ENCODE measurements at places on chromosomes 12 and 14. TPM values are rescaled to one million over a fixed set of nuclear protein-coding genes. Genes with fewer than 3 reads are reported as not detected.

Gene ABHD12B
- not detected for total RNA-seq

Gene ERH
- total RNA-seq, result 121 TPM

Gene FERMT2
- total RNA-seq, result 266 TPM

Gene SLC39A2
- total RNA-seq, result not detected

Gene AMDHD1
- total RNA-seq, result not detected

Gene EIF2S3B
- 9.5 TPM for total RNA-seq

Gene HSPA2
- total RNA-seq, result 83.4 TPM

Gene CCDC92
- 8.2 TPM for total RNA-seq

Gene GNPTAB
- total RNA-seq, result 39.3 TPM

Gene FIGNL2
- total RNA-seq, result 0.32 TPM

Gene TTC9
- under 0.01 TPM for total RNA-seq

Gene C12orf54
- total RNA-seq, result not detected

Gene PLA2G1B
- not detected for total RNA-seq

Gene RND1
- not detected for total RNA-seq

Gene GLIPR1
- total RNA-seq, result 60.0 TPM

Gene TMEM63C
- total RNA-seq, result not detected

Gene FOXA1
- total RNA-seq, result not detected

Gene CMTM5
- total RNA-seq, result not detected

Gene ATF7IP
- total RNA-seq, result 23.8 TPM

Gene WIF1
- total RNA-seq, result not detected

- no peak for DNase-seq
Observed at GRCh38 chr14:69703047-69704039, 63.6 kb upstream of the SRSF5 start.

DNA sequence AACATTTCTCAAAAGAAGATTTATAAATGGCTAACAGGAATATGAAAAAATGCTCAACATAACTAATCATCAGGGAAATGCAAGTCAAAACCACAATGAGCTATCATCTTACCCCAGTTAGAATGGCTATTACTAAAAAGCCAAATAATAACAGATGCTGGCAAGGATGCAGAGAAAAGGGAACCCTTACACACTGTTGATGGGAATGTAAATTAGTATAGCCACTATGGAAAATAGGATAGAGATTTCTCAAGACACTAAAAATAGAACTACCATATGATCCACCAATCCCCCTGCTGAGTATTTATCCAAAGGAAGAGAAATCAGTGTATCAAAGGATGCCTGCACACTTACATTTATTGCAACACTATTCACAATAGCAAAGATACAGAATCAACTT, 58.3 kb downstream of the GUCY2C start:
- DNase-seq, result no peak

- DNase-seq, result no peak
Observed at GRCh38 chr12:51323966-51324895, at the start of gene BIN2. TSS of gene BIN2 (minus strand) at chr12:51324174. CDS start at chr12:51324102, 72 bp downstream.

DNA sequence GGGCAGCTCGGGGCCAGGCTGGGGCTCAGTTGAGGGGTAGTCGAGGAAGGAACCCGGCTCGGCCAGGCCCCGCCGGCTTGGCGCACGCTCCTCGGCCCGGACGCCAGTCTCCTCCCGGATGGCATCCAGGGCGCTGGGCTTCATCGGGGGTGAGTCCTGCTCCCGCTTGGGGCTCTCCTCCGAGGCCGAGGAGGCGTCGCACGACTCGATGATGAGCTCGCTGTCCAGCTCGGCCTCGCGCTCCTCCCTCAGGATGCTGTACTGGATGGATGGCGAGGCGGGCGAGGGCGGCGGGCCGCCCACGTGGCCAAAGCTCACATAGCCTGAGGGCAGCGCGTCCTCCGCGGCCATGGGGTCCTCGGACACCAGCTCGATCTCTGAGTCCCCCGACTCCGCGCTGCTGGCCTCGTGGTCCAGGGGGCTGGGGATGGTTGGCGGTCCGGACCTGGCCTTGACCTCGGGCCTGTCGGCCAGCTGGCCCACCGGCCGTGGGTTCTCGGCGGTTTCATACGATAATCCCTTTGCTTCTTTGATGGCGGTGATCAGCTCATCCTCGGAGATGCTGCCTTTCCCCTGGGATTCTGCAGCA, 143.4 kb downstream of the RTN1 start:
- no peak for DNase-seq

GRCh38 chr14:90570461-90570860, 173.6 kb downstream of the CALM1 start:
- DNase-seq, result no peak

- DNase-seq, result no peak
Observed at GRCh38 chr12:48126953-48127630, 7.9 kb downstream of the PFKM start.

DNA sequence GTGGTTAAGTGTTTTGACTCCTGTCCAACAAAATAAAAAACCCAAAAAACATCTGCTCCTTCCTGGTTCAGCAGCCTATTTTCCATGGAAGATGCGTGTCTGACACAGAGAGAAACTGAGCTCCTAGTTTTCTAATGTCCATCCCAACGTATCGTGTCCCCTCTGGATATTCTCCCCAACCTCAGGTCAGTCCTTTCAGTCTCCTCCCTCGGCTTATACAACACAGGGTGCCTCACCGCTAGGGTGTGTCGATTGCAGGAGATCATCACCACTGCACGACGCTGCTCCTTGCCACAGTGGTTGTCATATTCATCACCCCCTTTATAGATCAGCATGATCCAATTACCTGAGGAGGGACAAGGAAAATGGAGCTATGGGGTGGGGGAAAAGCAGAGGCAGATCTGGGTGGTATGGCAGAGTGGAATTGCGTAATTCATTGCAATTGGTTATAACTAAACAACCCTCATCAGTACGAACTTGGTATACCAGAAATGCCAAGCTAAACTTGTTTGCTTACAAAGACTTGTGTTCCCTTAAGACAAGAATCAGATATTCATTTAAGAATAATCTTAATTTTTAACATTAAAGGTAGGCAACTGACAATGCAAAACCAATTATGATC, 5.8 kb downstream of the M6PR start:
- DNase-seq, result no peak

DNA sequence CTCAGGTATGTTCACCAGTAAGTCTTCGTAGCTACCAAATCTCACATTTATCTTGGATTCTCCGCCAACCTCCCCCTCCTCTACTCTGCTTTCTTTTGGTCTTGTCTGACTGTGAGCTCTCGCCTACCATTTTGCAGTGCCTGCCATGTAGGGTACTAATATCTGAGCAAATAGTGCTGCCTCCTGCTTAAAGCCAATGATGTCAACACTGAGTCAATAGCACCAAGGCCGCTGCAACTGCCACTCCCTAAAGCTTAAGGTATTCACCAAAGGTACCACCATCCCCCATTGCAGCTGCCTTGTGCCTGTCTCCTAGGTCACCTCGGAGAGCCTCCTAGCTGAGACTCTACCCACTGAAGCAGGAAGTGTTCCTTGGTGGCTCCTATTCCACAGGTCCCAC, 114.8 kb upstream of the FUT8 start:
- DNase-seq, result no peak

GRCh38 chr12:92546635-92547348, 156.0 kb upstream of the PLEKHG7 start:
- no peak for DNase-seq

- DNase-seq, result no peak
Observed at GRCh38 chr12:104742551-104743201, 215.4 kb downstream of the SLC41A2 start.

GRCh38 chr12:104579718-104580495, 123.2 kb downstream of the CHST11 start:
- DNase-seq, result no peak

GRCh38 chr12:127214186-127214585, 1052.8 kb upstream of the TMEM132C start:
- peak; percentile 3 for DNase-seq

DNA sequence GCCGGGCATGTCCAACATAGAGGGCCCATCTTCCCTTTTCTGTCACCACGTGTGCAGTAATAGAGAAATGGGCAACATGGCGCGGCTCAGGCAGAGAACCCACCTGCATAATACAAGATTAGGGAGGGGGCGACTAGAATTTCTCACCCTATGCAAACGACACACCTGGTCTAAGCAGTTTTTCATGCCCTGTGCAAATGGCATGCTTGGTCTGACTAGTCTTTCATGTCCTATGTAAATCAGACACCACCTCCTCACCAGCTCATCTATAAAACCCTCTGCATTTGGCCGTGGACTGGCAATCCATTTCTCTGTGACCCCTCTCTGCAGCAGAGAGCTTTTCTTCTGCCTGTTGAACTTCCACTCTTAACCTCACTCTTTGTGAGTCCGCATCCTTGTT, 180.2 kb upstream of the PZP start:
- no peak for DNase-seq

DNA sequence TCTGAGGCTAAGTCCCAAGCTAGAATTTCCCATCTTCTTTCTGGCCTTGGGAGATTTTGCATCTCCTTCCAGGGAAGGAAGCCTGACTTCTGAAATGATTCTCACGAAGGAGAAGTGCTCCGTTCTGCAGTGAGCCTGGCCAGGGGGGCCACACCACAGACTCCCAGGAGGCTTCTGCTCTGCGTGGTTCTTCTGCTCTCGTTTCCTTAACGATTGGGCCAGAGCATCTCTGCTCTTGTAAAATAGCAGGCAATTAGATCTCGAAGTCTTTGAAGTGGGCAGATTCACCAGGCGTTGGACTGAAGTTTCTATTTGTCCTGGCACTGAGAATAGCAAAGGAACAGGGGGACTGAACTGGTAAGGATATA, 6.7 kb upstream of the BATF start:
- no peak for DNase-seq

GRCh38 chr12:132276827-132277373, 52.5 kb downstream of the GALNT9 start:
- DNase-seq, result no peak

- no peak for DNase-seq
Observed at GRCh38 chr12:120209851-120210250, 8.9 kb upstream of the RPLP0 start.

DNA sequence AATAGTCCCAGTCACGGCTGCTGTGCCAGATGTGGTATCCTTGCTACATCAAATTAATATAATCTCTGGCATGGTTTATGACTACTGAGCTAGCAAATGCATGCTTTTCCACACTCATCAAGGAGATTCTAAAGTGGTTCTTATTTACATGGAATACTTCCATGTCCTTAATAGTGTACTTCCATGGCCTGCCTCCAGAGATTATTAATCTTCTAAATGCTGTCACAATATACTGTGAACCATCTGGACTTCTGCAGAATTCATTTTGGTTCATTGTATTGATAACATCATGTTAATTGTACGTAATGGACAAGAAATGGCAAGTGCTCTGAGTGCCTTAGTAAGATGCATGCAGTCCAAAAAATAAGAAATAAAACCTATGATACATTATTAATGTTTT, 230.8 kb downstream of the NUAK1 start:
- no peak for DNase-seq

GRCh38 chr12:65164774-65165173, 4.6 kb upstream of the LEMD3 start:
- no peak for DNase-seq

DNA sequence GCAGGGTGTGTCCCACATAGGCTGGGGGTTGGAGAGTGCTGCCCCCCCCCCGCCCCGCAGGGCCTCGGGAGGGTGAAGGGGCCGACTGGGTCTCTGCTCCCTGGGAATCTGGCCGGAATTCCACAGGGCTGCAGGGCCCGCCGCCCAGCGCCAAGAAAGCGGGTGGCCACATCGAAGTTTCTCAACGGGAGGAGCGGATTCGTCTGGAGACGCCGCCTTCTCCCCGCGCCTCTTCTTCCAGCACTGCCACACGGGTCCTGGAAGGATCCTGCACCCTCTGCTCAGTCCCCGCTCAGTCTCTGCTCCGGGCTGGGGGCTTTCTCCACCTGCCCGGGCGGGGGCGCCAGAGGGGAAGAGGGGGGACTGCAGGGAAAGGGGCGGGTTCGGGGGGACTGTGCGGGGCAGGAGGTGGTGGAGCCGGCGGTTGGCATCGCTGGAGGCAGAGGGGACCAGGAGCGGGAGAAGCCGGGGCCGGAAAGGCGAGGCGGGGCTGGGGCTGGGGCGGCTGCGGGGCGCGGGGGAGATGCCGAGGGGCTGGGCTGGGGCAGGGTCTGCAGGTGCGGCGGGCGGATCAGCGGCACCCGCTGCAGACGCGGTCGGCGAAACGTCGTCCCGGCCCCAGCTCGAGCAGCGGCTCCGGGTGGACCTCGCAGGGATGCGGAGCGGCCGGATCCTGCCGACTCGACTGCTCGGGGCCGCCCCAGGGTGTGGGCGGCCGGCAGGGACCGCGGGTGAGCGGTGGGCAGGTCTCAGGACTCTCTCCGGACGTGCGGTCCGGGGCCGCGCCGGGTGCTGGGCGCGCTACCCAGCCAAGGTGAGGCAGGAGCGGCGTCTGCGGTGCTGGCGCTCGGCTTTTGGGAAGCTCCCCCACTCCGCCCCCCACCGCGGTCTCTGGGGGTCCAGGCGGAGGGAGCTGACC, 811.4 kb upstream of the TMEM132C start:
- no peak for DNase-seq

DNA sequence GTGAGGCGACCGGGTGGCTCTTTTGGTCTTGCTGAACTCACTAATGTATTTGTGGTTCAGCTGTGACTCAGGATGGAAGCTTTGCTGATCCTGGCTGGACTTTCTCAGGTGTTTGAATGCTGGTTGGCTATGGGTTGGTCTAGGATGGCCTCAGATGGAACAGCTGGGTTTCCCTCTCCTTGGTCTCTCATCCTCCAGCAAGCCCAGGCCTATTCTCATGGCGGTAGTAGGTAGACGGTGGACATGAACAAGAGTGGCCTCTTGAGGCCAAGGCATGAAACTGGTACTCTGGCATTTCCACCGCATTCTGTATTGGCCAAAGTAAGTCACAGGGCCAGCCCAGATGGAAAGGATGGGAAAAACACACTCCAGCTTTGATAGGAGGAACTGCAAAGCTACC, 11.8 kb upstream of the POLR3B start:
- DNase-seq, result peak; percentile 69

GRCh38 chr12:3863756-3864155, 9.4 kb downstream of the PARP11 start:
- DNase-seq, result no peak

DNA sequence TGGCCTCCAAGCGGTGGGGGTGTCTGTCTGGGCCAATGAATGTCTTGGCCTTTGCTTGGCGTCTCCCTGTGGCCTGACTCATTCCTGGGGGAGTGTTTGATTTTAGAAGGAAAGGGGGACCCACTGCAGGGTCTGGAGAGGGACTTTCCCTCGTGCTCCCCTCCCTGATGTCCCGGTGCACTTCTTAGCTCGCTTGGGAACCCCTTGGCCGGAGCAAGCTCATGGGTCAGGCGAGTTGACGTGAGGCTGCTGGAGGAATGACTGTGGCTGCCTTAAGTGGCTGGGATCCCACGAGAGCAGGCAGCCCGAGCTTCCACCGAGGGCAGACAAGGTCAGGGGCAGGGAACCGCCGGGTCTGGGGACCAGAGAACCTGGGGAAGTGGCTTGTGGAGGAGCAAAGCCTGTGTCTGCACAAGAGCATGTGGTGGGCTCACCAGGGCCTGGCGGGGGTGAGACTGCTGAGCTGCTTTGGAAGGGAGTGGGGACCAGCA, 218.4 kb upstream of the C14orf180 start:
- DNase-seq, result no peak

DNA sequence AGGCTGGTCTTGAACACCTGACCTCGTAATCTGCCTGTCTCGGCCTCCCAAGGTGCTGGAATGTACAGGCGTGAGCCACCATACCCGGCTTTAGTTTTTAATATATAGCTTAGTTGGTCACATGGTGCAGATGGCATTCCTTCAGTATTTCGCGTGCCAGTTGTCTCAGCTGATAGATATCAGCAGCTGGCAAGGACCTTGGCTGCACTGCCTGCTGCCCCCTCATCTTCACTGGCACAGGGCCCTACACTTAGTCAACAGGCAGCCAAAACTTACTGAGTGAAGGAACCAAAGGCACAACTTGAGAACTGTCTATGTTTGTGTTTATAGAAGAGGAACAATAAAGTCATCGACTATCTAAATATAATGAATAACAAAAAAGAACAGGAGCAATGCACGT, 31.0 kb downstream of the EID3 start:
- DNase-seq, result no peak
